ENCODE measurements at places on chromosomes 4 and X.

DNA sequence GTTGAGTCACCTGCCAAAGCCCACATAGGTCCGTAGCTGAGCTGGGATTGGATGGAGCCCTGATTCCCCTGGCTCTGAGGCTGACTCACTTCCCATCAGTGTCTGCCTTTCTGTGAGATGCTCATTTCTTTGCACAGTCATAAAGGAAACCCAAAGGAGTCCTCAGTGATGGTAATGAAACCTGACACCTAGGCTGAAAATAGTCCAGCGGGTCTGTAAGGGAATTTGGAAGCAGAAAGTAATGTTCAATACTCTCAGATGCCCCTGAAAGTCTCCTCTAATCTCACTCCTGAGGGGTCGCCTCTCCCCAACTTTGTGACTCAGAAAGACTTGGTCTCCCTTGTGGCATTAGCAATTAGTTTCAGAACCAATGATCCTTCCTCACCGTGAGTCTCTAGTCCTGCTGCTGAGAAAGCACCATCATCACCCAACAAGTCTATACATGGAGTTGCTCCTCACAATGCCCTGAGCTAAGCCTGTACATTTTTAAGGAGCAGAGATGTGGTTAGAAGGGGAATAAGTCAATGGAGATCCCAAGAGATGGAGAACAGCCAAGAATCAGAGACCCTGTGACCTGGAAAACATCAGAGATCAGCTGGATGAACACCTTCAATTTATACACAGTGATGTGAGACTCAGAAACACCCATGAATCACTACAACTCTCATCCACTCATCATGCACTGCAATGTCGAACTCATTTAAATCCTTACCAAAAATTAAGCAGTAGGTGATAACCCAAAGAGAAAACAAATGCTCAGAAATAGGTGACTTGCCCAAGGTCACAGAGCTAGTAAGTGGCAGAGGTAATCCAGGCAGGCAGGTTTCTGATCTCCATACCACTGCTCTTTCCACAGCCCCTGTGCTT is 219.0 kb upstream of the CPEB2 start:
- DNase-seq = no peak

DNA sequence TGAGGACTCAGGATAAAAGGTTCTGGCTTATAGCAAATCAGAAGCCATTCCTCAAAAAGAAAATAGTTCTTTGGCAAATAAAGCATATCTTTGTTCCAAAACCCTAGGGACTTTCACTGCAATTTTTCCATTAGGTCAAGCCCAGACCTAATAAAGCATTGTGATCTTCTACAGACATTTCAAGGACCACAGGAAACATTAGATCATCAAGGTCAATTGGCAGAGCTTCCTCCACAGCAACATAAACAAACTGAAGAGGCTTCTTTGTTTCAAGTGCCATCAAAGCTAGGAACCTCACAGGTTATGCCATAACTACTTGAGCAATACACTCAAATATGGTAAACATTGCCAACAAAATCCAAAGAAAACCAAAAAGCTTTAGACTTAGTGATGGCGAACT is 144.9 kb downstream of the ANXA5 start:
- DNase-seq = peak; percentile 11

- no peak for DNase-seq
Measured at GRCh38 chr4:127622621-127622920, 10.2 kb upstream of the INTU start.

GRCh38 chr4:158353541-158354304 is 143.4 kb downstream of the TMEM144 start:
- DNase-seq = peak; percentile 5

DNA sequence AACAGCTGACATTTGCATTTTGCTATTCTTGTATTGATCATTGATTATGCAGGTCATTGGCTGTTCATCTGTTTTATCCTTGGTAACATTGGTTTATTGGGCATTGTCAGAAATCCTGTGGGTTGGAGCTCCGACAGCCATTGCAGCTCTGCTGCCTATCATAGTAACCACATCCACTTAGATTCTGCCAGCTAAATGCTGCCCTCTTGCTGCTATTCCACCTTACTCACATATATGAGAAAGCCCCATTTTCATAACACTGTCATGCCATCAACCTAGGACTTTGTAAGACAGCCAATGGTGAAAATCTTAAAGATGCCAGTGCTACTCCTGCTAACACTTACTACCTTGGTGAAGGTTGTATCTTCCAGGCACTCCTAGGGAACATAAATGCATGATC is 187.3 kb upstream of the CXCL13 start:
- peak; percentile 54 for DNase-seq

DNA sequence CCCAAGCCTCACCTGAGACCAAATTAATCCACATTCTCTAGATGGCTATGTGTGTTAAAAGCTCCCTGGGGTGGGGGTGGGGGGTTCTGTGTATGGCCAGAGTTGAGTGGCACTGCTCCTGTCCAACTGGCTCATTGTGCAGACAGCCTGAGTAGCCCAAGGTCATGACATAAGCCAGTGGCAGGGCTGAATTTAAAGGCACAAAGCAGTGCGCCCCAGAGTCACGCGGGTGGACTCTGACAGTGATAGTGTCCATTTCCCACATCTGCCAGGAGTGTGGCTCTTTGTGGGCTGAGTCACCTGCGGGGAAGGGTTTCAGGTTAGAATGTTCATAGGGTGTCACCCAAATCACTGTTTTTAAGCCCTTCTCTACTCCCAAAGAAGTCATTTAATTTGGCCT is 45.4 kb downstream of the SCD5 start:
- DNase-seq = no peak
